ENCODE measurements at places on chromosomes 11 and 22. TPM values are rescaled to one million over a fixed set of nuclear protein-coding genes. Genes with fewer than 3 reads are reported as not detected.
A peak's percentile ranks its signal among the peaks of the same experiment; 100 is the strongest.

The OR4A5 gene
- not detected for total RNA-seq

DNA sequence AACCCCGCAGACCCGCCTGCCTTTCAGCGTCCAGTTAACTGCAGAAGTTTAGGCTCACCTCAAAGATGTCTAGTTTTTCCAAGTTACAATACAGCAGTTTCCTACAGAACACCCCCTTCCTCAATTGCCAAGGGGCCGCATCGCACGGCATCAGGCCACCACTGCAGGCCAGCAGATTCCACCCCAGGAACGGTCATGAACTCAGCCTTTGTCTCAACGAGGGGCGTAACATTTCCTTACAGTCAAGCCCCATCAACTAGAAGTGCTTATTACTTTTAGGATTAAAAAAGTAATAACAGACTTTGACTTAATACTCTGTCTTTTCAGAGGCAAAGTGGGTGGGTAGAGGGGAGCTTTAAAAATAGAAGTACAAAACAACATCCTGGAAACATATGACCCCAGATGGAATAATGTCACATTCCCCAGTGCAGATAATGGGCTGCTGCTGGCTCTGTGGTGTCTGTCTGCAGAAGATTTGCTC lies 36.3 kb downstream of the PPP2R1B start:
- DNase-seq: no peak

- DNase-seq: no peak
These were observed 17.8 kb downstream of the KIF18A start for GRCh38 chr11:28090052-28090749.

GRCh38 chr11:121591405-121592033 lies 138.8 kb upstream of the SORL1-AS1 start:
- DNase-seq: peak; percentile 44

The MAJIN gene
- not detected for total RNA-seq

The NDUFC2 gene
- 51.8 TPM for total RNA-seq

DNA sequence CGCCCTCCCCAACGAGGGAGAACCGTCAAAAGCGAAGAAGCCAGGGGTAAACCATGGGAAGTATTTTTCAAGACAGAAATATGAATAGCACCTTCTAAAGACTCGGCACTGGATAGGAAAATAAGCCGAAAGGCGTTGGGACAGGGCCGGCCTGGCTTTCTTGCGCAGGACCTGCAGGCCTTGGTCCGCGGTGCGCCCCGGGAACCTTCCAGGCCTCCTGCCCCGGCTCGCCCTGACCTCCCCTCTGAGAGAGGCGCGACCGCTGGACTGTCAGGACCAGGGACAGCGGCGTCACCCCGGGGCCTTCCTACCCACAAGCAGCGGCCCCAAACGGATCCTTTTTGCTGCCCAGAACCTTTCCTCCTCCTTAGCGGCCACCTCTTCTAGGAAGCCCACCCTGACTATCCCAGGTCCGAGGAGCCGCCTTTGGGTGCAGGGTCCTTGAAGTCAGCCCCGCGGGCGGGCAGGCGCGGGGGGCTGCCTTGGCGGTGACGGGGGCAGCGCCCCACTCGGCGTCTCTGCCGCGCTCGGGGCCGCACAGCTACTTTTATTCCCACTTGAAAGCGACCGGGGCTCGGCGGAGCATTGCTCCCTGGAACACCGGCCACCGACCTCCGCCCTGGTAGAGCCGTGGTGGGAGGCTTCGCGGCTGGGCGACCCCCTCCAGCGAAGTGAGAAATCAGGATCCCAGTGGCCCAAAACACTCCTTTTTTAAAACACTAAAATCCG lies 650 bp upstream of the MAPK11 start:
- DNase-seq: peak; percentile 72

DNA sequence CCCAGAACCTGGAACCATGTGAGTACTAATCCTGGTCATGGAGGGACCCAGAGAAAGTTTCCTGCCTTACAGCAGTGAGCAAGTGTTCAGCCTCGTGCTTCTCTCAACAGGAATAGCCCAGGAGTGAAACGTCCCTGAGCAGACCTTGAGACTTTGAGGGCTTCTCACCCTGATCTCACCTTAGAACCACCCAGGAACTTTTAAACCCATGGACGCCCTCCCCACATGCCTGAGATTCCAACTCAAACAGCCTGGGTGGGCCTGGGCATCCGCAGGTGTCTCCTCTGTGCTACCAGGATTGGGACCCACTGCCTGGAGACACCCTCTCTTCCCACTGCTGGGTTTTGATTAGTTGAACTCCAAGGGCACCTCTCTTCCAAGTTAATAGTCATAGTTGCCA lies 297.2 kb downstream of the NTM start:
- DNase-seq: no peak

The LINC01488 gene
- not detected for total RNA-seq

- no peak for DNase-seq
These were observed 32.8 kb downstream of the ARHGAP20 start for GRCh38 chr11:110679323-110679975.

The ANAPC15 gene
- total RNA-seq: 22.0 TPM

The CD3D gene
- 11.6 TPM for total RNA-seq

The NCF4 gene
- 3.1 TPM for total RNA-seq

GRCh38 chr11:56013805-56014204 lies 13.6 kb upstream of the OR5AS1 start:
- DNase-seq: no peak

- DNase-seq: no peak
These were observed 152.0 kb downstream of the LRRC4C start for GRCh38 chr11:41307296-41308080.

DNA sequence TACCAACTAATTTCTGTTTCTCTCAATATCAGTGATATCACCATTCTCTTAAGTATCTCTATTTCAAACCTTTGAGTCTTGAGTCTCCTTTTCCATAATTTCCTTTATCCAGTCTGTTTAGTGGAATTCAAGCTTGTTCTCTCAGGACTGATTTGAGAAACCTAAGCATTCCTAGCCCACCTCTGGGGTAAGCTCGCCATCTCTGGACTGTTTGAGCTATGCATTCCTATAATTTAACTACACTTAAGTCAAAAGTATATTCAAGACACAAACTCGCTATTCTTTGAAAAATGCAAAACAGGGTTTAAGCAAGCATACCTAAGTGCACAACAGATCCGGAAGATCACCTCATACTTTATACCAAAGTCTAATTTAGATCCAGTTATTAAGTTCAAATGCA lies 2.1 kb upstream of the DLAT start:
- peak; percentile 7 for DNase-seq

The SYCE3 gene
- total RNA-seq: not detected

The LRRC75B gene
- 1.7 TPM for total RNA-seq

DNA sequence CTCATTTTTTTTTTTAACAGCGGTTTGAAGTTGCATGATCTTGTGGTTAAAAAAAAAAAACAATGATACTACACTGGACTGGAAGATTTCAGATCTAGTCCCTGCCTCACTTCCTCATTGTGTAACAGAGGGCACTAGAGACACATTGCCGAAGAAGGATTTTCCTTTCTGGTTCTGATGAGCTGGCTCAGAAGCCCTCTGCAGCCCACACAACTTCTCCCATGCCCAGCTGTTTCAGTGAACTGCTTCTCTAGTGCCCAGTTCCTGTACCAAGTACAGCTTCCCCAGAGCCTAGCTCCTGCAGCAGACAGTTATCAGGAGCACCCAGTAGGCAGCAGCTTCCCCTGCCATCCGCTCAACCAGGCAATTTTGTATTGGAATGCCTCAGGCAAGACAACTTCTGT lies 29.5 kb upstream of the ANO5 start:
- peak; percentile 2 for DNase-seq

DNA sequence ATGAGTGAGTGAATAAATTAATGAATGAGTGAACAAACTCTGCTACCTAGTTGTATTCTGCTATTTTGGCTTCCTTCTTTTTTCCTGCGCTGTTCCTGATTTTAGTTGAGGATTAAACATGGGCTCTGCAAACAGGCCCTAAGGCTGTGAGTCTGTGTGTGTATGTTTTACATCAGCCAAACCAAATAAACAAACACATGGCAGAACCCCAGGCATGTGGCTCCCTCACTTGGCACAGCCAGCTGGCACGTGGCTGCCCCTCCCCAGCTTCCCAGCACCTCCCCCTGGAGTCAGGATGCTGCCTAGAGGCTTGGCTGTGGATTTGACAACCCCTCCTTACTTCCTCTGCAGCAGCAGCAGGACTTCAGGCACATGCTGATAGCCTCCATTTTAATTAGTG lies 593.2 kb downstream of the INSC start:
- DNase-seq: no peak

- DNase-seq: no peak
These were observed 840.1 kb downstream of the JRKL start for GRCh38 chr11:97229936-97230335.

DNA sequence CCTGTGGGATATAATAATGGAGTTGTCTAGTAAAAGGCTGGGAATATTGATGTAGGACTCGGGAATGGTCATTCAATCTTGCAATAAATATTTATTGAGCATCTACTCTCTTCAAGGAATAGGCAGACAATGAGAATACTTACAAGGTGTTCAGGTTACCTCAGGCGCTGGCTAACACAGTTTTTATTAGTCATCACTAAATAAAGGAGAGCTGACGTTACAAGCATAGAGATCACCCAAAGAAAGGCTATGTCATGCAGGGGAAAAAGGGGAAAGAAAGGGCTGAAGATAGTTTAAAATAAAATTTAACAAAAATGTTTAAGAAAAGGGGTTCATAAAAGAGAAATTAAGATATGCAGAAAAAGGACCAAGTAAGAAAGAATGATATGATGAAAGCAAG lies 15.8 kb upstream of the CTSC start:
- DNase-seq: no peak

- no peak for DNase-seq
These were observed 15.3 kb downstream of the MACROD1 start for GRCh38 chr11:64150481-64151239.

DNA sequence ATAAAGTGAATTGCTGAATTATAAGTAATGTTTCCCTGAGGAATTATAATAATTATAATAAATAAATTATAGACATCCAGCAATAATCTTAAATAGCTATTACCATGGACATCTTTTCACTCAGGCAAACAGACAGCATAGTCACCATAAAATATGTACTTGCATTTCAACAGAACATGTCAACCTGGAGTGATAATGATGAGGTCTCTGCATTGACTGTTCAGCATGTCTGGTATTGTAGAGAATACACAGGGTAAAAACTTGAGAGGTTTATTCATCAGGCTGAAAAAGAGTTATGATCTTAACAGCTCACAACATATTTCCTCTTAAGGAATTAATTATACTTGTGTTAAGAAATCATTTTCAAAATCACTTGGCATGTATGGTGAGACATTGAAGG lies 41.1 kb upstream of the TYR start:
- no peak for DNase-seq

- DNase-seq: no peak
These were observed 6.7 kb upstream of the PAX6 start for GRCh38 chr11:31817621-31818424.

The TPBGL gene
- total RNA-seq: 0.45 TPM

- DNase-seq: no peak
These were observed 31.0 kb downstream of the TPCN2 start for GRCh38 chr11:69079661-69080256.

The MMP13 gene
- total RNA-seq: not detected

The UCP3 gene
- total RNA-seq: 8.5 TPM
